ENCODE measurements at places on chromosomes 12 and 14.

DNA sequence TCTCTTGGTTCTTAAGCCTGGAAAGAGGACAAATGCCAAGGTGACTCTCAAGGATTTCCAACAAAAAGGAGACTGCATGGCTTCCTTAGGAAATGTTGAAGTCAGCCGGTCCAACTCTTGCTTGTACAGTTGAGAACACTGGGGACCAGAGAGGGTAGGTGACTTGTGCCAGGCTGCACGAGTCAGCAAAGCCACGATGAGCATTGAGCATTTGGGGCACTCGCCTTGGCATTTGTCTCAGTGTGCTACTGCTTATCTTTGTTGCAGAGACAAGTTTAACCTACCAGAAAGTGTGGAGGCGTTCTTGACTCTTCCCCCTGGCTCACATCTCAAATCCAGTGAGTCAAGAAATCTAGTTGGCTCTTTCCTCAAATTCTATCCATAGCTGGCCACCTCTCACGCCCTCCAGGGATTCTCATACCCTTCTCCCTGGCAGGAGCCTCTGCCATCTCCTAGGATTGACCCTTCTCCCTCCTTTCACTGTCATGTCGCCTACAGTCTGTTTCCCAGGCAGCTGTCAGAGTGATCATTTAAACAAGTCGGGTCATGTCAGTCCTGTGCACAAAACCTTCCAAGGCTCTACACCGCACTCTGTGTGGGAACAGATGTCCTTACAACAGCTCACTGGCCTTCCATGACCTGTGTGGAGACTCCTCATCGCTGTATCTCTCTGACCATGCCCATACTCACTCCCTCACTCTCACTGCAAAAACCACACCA, 17.2 kb upstream of the KRT83 start:
- no peak for DNase-seq

GRCh38 chr12:112932485-112933128, 5.7 kb upstream of the OAS3 start:
- DNase-seq = no peak

GRCh38 chr14:36506732-36507614, 13.1 kb downstream of the NKX2-1 start:
- DNase-seq = no peak

DNA sequence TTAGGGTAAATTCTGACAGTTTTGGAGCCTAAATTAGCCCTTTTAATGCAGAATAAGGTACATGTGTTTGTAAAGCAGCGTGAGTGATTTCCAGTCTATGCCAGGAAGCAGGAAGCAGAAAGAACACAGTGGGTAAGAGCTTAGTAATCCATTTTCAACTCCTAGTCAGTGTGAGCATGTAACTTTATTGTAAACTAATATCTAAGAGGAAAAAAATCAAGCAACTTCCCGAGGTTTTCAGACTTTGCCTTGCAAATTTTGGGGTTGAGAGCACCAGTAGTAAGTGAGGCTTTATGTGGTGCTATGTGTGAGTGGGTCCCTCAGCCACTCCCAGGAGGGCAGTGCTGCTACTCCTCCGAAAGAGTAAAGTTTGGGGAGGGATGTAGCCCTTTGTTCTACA, 2.9 kb downstream of the CIPC start:
- no peak for DNase-seq

- no peak for DNase-seq
Observed at GRCh38 chr12:95693689-95694088, 96.9 kb downstream of the NTN4 start.

Data from pancreas (tissue), 10 donors.